ENCODE measurements at places on chromosomes 2 and 18. TPM values are rescaled to one million over a fixed set of nuclear protein-coding genes. Genes with fewer than 3 reads are reported as not detected.
A peak's percentile ranks its signal among the peaks of the same experiment; 100 is the strongest.

GRCh38 chr2:233799716-233800115 lies 21.6 kb downstream of the MROH2A start:
- DNase-seq, result no peak

GRCh38 chr2:29235411-29235810 lies 120.2 kb downstream of the CLIP4 start:
- DNase-seq, result peak; percentile 32

DNA sequence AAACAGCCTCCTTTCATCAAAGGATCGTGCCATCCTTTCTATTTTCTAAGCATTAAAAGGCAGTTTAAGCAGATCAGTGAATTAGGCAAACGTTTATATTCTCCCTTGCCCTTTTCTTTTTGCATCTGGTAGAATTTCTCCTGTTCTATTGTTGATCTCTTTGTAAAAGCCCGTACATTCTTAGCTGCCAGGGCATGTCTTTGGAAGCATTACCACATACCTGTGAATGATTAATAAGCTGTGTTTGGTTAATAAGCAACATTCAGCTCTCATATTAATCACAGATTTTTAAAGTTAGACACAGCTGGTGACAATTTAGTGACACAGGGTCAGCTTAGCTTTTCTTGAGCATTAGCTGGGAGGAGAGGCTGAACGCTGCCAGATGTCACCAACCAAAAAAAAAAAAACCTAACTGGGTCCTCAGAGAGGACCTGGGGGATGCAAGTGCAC lies 33.8 kb upstream of the CYP1B1 start:
- no peak for DNase-seq

GRCh38 chr2:203682688-203683130 lies 23.7 kb upstream of the CD28 start:
- no peak for DNase-seq

Gene SH3BP4
- 20.0 TPM for total RNA-seq

Gene EHD3
- total RNA-seq, result 27.2 TPM

Gene CD207
- not detected for total RNA-seq

Gene CKAP2L
- total RNA-seq, result 1.6 TPM

Gene XPO1
- total RNA-seq, result 121 TPM

Gene IFT172
- total RNA-seq, result 35.9 TPM

All from spleen (tissue), 13 donors.